ENCODE measurements at places on chromosomes 4 and X. TPM values are rescaled to one million over a fixed set of nuclear protein-coding genes. Genes with fewer than 3 reads are reported as not detected.

The ATP1B4 gene
- total RNA-seq, result not detected

The DNAAF6 gene
- total RNA-seq, result not detected

The KIF4A gene
- total RNA-seq, result 36.0 TPM

The H2BW2 gene
- total RNA-seq, result not detected

The ATP2B3 gene
- not detected for total RNA-seq

The KLKB1 gene
- 16.3 TPM for total RNA-seq

DNA sequence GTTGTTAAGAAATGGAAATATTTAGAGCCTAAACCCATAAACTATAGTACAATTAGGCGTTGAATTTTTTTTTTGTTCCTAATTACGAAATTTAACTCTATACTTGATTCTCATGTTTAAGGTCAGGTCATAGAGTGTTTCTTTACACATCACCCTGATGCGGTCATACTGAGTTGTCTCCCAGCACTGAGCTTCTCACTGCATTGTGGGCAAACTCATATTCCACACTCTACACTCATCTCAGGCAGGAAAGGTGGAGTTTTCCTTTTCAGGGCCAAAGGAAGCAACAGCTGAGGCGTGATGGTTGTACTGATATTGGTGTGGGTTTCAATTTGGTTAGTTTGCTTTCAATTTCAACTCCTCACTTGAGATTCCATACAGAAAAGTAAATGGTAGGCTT is 75.4 kb downstream of the FAT4 start:
- DNase-seq, result no peak

DNA sequence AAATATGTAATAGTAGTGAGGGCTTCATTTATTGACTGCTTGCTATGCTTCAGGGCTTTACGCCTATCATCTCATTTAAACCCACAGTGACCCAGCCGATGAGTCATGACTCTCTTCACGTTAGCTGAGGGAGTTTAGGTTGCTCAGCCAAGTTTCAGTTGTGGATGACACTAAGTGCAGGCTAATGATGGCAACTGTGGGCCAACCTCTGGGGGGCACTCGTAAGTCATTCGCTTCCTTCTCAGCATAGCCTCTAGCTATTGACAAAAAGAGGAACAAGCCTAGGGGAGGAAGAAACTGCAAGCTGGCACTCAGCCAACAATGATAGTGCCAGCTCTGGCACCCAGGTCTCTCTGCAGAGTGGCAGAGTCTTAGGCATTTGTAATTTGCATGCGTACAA is 325.0 kb downstream of the ARHGAP10 start:
- DNase-seq, result peak; percentile 38

GRCh38 chr4:87038837-87039615 is 104.2 kb downstream of the AFF1 start:
- DNase-seq, result peak; percentile 40

- no peak for DNase-seq
Observed at GRCh38 chrX:78168065-78168464, 28.6 kb upstream of the TAF9B start.

DNA sequence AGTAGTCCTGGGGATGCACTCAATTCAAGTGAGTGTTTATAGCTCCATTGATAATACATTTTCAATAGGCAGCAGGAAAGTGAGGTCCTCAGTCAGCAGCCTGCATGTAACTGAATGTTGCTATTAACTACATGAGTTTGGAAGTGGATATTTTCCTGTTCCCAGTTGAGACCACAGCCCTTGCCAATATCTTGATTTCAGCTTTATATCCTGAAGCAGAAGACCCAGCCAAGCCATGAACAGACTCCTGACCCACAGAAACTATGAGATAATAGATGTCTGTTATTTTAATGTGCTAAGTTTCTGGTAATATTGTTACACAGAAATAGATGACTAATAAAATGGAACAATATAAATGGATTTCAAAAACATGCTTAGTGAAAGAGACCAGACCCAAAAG is 63.7 kb downstream of the VSIG4 start:
- no peak for DNase-seq

GRCh38 chrX:39258331-39258730 is 457.1 kb downstream of the MID1IP1 start:
- DNase-seq, result peak; percentile 9

GRCh38 chr4:184664445-184665210 is 15.1 kb downstream of the PRIMPOL start:
- DNase-seq, result peak; percentile 75

DNA sequence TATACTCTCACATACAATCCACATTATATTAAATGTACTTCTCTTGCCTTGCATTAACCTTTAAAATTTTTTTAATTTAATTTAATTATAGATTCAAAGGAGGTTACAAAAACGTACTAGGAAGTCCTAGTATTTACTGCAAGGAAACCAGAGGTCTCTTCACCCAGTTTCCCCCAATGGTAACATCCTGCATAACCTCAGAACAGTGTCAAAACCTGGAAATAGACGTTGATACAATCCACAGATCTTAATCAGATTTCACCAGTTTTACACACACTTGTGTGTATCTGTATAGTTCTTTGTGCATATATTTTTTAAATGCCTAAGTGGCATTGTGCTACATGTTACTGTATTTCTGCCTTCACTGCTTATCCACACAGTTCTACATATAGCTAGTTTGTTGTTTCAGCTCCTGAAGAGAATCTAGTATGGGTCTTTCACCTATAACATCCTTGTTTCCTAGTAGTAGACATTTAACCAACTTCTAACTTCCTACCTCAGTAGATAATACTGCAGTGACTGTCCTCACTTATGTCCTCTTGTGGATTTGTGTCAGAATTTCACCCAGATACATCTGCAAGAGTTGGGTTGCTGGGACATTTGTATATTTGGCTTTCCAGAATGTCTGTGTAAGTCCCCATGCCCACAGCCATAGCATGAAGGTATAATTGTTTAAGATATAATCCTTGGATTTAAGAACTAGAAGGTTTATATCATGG is 103.2 kb downstream of the NFKB1 start:
- no peak for DNase-seq

DNA sequence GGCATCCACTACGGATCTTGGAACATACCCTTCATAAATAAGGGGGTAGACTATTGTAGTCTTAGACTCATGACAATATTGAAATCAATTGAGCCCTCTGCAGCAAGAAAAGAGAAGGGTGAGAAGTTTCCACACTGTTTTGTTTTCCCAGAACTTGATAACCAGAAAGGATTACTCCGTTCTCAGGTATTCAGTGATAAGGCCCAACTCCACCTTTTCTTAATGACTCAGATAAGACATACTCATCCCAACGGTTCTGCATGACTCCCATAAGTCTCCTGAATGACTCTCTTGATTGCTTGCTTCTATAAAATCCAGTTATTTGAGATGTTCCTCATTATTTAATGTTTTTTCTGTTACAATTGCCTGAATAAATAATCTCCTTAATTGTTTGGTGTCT is 111.7 kb downstream of the PABPC4L start:
- DNase-seq, result no peak

DNA sequence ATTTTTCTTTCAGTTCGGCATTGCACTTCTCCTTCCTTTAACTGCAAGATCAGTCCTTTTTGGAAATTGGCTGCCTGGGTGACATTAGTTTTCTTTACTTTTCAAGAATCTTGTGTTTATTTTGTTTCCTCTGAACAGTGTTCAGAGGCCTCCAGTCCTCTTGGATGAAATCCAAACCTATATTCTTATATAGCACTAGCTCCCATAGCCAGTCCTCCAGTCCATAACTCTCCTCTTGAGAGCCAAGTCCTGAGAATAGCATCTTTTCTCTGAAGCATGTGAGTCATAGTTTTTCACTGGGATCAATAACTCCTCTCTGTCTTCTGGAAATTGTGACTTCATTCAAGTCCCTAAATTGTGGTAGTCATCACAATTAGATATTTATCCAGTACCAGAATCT is 357.5 kb downstream of the RAPGEF2 start:
- no peak for DNase-seq

GRCh38 chr4:40448875-40449274 is 113.7 kb downstream of the CHRNA9 start:
- DNase-seq, result no peak

DNA sequence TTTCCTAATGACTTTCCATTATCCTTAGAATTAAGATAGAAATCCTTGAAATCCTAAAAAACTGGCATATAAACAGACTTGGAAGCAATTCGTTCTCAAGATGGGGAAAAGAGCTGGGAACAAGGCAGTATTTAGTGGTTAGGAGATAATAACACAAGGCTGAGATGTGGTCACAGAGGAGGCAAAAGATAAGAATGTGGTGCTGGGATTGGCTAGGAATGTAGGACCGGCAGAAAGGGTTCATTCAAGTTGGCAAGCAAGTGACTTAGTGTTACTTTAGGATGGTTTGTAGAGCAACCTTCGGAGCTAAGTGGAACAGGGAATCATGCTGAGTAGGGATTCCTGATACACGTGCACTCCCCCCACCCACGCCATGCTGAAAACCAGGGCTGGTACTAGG is 121.9 kb upstream of the RPS6KA3 start:
- no peak for DNase-seq

- no peak for DNase-seq
Observed at GRCh38 chr4:169256856-169257761, 13.6 kb downstream of the SH3RF1 start.

DNA sequence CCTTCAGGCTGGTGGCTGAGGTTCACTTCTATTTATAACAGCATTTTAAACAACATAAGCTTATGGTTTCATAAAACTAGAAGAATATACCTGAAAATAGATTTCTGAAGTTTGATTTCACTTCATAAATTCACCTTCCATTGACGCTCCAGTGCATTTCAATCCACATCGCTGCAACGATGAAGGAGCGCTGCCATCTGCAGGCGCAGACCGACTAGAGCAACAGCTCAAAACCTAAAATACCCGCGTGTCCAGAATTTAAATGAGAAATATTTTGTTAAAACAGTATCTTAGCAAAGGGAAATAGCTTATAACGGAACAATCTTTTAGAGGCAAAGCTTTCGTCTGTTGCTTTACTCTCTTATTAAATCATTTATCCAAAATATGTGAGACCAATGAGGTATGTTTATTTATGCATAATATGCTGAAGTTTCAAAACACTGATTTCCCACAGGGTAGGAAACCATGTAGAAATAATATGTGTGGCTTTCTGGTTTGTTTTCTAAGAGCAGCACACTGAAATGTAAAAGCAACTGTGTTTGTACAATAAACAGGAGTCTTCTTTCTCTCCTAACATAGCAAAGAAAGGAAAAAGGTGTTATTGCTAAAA is 816.4 kb upstream of the FRG1 start:
- DNase-seq, result peak; percentile 36

- no peak for DNase-seq
Observed at GRCh38 chr4:89283226-89284009, 24.2 kb downstream of the GPRIN3 start.

- no peak for DNase-seq
Observed at GRCh38 chrX:106203315-106203714, 35.2 kb downstream of the PWWP3B start.

- DNase-seq, result peak; percentile 10
Observed at GRCh38 chr4:65007841-65008439, 598.7 kb upstream of the TECRL start.

DNA sequence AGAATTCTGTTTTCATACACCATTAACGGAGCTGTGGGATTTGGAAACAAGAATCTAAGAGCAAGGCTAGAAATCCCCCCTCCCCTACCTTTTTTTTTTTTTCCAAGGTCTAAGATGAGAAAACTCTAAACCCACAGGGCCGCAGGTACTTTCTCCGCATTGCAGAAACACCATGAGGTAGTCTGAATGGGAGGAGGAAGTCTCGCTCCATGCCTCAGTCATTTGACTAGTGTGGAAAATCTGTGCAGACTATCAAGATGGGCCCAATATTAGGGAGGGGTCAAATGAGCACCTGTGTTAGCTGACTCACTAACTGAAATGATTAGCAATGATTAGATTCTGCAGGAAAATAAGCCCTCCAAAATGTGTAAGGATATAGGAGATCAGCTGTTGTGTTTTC is 40.9 kb upstream of the MAP3K15 start:
- no peak for DNase-seq

DNA sequence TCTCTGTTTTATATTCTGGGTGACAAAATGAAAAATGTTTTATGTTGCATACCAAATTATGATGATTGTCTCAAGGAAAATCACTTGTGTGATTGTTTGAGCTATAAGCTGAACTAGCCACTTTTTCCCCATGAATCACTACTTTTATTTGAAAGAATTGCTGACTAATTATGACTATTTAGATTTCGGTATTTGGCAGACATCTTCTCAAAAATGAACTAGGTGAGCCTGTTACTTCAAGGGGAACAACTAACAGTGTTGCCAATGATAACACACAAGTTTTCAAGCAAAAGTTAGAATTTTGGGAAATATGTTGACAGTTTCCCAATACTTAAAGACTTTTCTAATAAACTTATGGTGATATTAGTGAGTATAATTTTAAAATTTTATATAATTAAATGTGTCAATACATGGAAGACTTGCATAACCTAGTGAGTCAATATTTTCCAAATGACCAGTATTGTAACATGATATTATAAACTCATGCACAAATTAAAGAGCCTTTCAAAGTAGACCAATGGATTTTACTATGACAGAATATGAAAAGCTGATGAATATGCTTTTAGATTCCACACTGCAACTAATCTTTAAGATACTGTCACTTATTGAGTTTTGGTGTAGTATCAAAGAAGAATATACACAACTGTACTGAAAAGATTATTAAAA is 187.7 kb upstream of the GATB start:
- DNase-seq, result no peak

DNA sequence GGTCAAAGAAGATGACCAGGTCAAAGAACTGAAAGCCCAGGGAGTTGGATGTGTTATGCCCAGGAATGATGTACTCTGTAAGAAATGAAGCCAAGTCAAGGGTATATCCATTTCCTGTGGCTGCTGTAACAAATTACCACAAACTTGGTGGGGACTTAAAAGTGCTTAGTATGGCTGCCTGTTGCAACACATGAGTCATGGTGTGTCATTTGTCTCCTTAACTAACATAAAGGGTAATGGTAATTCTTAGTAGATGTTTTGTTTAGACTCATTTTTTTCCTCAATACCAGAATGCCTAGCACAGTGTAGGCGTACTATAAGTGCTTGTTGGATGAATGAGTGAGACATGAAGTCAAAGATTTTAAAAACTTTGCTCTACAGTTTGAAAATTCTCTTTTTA is 45.7 kb downstream of the SYTL5 start:
- no peak for DNase-seq

DNA sequence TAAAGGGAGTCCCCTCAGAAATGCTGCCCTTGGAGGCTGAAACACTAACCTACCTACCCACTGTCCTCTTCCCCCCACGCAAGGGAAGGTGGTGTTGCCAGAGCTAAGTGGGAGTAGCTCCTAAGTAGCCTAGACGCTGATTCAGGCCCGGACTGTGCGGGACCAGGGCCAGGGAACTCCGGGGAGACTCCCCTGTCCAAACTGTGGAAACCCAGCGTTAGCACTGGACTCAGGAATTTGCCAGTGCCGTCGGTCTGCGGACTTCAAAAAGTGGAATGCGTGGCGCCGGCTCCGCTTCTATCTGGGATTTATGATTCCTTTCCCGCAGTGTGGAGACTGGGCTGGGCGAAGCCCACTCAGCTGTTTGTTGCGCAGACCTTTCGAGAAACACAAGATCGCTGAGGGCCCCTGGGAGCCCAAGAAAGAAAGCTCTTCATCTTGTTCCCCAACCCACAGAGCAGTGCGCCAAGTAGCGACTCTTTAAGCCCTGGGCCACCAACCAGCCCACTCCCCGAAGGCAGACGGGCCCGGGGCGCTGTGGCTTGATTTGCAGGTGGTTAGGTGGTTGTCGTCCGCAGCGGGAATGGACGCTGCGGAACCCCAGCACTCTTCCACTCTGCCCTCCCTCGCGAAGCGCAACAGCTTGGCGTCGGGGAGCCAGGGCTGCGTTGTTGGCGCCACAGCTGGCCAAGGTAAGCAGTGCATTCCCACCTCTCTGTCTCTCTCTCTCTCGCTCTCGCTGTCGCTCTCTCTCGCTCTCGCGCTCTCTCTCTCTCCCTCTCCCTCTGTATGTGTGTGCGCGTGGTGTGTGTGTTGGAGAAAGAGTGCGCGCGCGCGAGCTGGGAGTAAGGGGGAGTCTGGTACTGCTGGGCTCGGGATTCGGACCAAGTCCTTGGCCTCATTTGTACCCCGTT is 2.0 kb downstream of the TMEM255A start:
- peak; percentile 51 for DNase-seq

Data from H7 (cell line).